Activated naive CD4-positive, alpha-beta T cell (primary cell): ENCODE measurements at places on chromosomes 13 and 19.

GRCh38 chr13:63838366-63839110 is 2422.9 kb upstream of the PCDH20 start:
- no peak for DNase-seq

DNA sequence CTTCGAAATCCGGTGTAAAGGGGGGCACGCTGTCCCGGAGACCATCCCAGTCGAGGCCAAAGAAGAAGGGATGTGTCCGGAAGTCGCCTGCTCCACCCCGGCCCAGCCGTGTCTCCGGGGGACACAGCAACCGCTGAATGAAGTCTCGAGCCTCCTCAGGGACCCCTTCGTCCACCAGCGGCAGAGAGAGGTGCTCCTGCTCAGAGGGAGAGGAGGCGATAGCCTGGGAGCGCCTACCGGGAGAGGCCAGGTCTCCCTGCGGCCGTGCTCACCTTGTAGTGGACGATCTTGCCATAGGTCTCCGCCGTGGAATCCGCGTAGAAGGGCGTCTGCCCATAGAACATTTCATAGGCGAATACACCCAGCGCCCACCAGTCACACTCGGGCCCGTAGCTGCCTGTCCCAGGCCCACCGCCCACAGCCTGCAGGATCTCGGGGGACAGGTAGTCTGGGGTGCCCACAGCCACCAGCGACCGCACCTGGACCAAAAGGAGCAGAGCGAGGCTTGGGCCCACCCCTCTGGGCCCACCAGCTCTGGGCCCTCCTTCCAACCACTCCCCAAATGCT is 4.8 kb downstream of the DMPK start:
- DNase-seq: no peak

DNA sequence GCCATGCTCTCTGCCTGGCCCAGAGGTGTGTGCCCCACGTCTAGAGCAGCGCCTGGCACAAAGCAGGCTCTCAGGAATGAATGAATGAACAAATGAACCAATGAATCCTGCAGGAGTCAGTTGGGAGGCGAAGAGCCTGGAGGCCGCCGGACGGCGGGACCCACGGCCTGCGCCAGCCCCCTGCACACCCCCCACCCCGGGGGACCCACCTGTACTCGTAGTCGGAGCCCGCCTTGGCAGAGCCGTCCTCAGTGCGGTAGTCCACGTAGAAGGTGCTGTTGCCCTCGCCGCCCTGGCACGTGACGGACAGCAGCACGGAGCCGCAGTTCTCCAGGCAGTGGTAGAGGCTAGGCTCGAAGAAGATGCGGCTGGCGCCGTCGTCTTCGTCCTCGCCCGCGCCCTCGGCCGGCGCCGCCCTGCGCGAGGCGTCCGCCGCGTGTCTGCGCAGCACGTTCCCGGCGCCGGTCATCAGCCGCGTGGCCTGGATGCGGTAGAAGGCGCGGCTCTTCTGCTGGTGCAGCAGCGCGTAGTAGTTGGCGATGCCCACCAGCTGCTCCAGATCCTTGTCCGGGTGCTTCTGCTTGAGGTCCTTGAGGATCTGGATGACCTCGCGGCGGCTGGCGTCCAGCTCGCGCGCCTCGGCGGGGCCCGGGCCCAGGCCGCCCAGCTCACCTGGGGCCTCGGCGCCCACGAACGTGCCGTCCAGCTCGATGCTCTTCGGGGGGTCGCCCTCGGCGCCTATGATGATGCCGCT is 14.8 kb downstream of the SLC8A2 start:
- DNase-seq: no peak

DNA sequence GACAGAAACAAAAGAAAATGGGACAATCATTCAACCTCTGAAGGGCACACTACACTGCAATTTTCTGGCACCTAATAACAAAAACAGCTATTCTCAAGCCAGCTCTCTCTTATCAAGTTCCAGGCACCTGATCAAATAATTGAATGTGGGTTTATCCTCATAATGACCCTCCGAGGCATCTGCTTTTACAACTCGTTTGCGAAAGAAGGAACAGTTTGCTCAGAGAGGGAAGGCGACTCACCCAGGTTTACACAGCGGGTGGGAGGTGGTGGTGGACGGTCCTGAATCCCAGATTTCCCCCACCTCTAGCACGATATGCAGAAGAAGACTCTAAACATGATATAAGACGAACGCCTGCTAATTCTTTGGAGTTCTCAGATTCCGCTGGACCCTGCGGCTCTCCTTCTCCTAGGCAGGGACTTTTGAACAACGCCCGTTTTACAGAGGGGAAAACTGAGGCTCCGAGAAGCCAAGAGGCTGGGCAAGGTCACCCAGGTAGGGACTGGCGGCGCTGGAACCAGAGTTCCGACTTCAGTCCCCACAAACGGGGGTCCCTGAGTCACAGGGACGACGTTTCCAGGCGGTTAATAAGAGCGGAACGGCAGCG is 641 bp downstream of the SGTA start:
- DNase-seq: no peak

- no peak for DNase-seq
Observed at GRCh38 chr13:28093881-28094280, 6.5 kb downstream of the FLT3 start.

DNA sequence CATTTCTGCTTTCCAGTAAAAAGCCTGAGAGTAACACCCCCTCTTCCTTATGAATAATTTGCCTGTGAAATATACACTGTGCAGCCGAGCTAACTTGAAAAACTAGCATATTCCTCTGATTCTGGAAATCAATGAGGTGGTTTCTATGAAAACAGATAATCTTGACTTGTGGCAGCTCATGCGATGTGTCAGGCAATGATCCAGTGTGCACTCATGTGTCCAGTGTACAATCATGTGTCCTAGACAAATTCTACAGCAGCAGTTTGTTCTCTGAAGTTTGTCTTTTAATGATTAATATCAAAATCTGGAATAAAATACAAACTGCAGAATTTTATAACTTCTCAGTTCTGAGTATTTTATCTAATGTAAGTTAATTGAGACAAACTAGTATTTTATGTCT is 2213.9 kb upstream of the PCDH20 start:
- DNase-seq: no peak

DNA sequence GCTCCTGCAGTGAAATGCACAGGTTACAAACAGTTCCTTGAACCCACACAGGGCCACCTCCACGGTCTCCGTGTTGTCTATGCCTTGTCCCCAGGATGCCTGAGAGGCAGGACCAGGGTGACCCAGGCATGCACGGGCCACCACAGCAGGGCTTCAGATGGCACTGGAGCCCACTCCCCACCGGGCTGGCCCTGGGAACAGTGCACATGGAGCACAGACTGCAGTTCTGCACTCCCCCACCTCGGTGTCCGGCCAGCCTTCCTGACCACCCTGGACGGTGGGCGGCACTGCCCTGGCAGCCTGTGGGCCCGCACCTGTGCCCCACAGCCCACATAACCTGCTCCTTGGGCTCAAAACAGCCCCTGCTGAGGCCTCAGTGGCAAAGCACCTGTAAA is 14.3 kb upstream of the SLC35E1 start:
- no peak for DNase-seq

DNA sequence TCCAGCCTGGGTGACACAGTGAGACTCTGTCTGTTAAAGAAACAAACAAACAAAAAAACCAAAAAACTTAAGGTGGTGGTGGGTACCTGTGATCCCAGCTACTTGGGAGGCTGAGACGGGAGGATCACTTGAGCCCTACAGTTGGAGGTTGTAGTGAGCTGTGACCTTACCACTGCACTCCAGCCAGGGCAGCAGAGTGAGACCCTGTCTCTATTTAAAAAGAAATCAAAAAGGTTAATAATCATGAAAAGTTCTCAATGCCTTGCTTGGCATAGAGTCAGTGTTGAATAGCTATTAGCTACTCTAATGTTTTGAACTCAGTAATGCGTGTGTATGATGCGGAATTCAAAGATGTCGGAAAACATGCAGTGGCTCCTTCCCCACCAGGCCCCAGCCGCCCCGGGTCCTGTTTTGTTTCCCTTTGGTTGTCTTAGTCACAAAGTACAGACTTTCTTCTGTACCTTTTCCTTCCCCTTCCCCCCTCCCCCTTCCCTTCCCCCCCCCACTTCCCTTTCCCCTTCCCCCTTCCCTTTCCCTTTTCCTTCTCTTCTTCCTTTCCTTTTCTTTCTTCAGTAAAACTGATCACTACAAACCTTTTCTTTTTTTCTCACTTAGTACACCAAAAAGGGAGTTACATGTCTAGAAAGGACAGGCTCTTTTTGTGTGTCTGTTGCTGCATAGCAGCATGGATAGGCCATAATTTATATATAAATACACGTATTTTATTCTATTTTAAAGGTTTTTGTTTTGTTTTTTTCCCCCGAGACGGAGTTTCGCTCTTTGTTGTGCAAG is 35.2 kb downstream of the DNM2 start:
- DNase-seq: no peak

DNA sequence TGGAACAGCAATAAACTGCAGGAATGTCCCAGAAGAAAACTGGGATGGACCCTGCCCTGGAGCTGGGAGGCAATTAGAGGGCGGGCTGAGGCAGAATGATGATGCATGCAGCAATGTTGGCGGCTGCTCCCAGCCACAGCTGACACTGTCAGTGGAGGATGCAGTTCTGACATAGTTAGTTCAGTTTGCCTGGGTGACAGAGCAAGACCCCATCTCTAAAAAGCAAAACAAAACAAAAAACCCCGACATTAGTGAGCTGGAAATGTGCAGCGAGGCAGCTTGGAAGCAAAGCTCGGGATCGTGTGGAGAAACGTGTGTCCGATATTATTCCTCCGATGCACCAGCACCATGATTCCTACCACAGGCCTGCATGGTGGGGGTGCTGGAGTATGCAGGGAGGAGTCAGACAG is 110.1 kb upstream of the UQCRFS1 start:
- DNase-seq: no peak

DNA sequence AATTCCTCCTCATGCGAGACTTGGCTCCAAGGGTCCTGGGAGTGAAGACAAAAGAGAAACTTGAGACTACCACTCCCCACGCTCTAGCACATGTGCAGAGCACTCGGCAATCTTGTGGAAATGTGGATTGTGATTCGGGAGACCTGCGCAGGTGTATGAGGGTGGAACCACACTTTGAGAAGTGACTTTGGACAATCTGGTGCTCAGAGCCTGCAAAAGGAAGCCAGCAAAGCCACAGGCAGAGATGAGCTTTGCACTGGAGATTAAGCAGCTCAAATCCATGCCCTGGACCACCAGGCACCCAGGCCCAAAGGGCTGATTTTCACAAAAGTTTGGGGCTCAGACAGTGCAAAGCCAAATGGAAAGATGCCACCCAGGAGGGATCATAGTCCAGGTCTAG is 162.5 kb upstream of the TSHZ3 start:
- DNase-seq: no peak

- no peak for DNase-seq
Observed at GRCh38 chr13:90866006-90866405, 481.5 kb upstream of the MIR17HG start.

DNA sequence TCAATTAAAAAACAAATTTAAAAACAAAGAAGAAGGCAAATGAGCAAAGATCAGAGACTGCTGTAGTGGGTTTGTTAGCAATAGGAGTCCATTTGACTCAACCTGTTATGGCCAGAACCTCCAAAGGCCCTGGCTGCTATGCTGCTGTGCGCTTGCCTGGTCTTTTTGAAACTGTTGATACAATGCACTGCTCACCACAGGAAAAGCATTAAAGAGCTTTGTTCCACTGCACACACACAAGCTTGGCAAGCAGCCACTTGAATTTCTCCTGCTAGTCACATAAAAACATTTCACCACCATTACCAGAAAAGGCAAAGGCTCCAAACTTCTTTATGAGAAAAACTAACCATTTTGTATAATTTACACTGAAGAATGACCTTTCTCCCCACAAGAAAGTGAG is 132.2 kb downstream of the FREM2 start:
- no peak for DNase-seq

DNA sequence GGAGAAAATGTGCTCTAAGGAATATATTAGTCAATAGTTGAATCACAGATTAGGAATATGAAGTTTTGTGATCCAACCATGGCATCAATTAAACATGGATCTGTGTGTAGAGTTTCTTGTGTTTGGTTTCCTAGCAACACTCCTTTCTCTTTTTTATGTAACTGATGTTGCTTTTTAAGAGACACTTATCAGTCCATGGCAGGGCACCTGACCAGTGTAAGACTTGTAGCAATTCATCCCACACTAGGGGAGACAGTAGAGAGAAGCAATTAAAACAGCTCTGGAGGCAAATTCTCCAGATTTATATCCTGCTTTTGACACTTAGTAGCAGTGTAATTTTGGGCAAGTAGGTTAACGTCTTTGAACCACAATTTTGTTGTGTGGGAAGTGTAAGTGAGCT is 1229.0 kb downstream of the PCDH9 start:
- no peak for DNase-seq

DNA sequence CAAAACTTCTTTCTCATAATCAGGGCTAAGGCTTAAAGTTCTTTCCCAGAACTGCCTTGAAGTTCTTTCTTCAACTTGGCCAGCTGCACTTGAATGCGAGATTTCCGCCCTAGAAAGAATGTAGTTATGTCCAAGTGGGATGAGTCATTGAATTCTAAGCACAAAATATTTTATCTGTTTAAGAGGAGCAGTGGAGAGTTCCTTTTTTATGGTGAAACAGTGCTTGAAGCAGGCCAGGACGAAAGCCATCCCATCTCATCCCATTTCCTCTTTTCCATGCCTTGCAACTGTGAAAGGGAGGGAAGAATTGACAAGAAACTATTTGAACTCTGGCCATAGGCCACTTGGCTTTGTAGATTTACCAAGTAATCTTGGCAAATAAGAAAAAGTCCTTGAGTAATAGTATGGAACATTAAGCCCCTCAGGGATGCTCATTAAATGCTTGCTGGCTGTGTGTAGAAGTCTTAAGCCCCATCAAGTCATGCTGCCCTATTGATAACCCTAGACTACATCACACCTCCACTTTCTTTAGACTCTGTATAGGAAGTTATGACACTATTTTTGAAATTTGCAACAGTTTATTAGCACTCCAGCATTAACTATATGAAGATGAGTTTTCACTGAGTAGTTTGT is 174.5 kb downstream of the KCTD12 start:
- DNase-seq: no peak

GRCh38 chr19:2181633-2181997 is 17.9 kb downstream of the DOT1L start:
- DNase-seq: no peak
